ENCODE measurements at places on chromosomes 7 and 10.
A peak's percentile ranks its signal among the peaks of the same experiment; 100 is the strongest.

DNA sequence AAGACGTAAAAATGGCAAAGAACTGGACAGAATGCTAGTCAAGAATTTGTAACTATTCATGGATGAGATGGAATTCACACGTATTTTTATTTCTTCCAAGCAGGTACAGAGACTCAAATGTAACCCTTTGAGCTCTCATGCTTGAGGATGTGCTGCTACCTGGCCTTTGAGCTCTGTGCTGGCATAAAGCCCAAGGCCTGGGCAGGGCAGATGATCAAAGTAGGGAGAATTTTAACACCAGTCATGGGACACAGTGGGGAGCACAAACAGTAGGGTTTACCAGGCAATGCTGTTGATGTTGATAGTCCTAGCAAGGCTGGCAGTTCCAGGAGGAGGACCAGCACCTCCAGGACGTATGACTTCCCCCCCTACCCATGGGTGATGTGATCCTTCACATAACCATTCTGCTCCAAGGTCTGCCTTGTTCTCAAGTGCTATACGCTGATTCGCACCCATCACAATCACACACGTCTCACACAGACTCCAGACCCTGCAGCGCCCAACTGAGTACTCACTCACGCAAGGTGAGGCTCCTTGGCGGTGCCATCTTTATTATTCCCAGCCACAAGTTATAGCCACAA lies 48.6 kb upstream of the DLG5 start:
- DNase-seq = no peak

DNA sequence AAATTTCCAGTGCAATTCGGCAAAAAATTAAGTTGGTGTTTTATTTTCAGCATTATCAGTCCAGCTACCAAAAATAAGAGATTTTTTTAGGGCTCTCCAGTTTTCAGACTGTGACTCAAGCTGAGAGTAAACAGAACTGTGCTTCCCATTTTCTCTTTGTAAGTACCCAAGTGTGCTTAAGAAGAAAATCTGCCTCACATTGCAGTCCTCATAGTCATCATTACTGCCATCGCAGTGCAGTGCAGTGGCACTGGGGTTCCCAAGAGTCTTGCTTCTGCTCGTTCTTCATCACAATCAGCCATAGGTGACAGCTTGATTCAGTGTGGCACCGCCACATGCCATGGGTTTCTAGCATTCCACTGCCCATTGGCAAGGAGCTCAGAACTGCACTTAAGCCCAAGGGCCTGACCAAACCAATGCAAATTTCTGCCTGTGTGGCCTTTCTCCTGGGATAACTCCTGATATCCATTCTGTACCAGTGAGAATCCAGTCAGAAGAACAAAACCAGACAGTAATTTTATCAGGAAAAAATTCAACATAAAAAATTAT lies 25.6 kb upstream of the ERCC6 start:
- DNase-seq = no peak

GRCh38 chr7:38524786-38525185 lies 106.4 kb downstream of the AMPH start:
- DNase-seq = no peak

DNA sequence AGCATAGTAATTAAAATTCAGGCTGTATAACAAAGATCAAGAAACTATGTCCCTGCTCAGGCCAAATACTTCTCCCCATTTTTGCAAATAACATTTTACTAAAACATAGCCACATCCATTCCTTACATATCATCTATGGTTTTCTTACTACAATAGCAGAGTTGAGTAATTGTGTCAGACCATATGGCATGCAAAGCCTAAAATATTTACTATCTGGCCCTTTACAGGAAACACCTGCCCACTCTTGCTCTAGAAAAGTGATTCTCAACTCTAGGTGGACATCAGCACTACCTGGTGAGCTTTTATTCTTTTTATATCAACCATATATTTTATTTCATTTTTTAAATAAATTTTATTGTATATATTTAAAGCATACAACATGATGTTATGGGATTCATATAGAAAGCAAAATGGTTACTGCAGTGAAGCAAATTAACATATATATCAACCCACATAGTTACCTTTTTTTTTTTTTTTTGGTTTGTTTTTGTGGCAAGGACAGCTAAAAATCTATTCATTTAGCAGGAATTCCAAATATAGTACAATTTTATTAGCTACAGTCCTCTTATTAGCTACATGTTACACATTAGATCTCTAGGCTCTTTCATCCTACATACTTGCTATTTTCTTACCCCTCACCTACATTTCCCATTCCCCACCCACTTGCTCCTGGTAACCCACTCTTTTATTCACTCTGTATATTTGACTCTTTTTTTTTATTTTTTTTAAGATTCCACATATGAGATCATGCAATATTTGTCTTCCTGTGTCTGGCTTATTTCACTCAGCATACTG lies 19.6 kb downstream of the ABI1 start:
- no peak for DNase-seq

DNA sequence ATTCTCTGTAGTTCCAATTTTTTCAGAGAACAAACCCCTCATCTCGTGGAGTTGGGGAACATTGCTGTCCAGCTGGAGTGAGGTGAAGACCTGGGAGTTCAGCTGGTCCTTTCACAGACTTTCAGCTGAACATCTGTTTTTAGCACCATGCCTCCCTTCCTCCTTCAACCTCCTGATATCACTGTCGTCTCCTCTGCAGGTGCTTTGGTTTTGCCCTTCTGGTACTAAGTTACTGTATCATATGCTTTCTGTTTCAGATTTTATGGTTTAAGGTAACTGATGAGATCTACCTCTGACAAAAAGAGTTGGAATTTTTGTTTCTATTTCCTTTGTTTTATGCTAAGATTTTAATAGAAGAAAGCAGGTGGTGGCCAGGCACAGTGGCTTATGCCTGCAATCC lies 102.9 kb downstream of the ZNF438 start:
- DNase-seq = no peak

DNA sequence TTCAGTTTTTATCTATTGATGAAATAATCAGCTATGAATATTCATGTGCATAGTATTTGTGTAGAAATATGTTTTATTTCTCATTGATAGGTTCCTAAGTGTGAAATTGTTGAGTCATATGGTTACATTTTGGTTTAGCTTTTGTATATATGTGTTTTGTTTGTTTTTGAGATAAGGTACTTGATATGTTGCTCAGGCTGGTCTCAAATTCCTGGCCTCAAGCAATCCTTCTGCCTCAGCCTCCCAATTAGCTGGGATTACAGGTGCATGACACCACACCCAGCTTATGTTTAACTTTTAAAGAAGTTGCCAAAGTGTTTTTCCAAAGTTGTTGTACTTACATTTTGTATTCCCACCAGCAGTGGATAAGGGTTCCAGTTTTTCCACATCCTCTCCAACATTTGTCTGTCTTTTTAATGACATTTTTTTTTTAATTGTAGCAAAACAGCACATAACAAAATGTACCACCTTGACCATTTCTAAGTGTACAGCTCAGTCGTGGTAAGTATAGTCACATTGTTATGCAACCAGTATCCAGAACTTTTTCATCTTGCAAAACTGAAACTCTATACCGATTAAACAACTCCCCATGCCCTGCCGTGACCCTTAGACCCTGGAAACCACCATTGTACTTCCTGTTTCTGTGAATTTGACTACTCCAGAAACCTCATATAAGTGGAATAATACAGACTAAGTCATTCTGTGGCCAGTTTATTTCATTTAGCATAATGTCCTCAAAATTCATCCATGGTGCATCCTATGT lies 12.6 kb upstream of the UBE2D1 start:
- no peak for DNase-seq

- peak; percentile 50 for DNase-seq
Observed at GRCh38 chr7:143299840-143300239, 11.7 kb downstream of the CASP2 start.

- DNase-seq = no peak
Observed at GRCh38 chr7:8131694-8132605, 130.0 kb downstream of the ICA1 start.

DNA sequence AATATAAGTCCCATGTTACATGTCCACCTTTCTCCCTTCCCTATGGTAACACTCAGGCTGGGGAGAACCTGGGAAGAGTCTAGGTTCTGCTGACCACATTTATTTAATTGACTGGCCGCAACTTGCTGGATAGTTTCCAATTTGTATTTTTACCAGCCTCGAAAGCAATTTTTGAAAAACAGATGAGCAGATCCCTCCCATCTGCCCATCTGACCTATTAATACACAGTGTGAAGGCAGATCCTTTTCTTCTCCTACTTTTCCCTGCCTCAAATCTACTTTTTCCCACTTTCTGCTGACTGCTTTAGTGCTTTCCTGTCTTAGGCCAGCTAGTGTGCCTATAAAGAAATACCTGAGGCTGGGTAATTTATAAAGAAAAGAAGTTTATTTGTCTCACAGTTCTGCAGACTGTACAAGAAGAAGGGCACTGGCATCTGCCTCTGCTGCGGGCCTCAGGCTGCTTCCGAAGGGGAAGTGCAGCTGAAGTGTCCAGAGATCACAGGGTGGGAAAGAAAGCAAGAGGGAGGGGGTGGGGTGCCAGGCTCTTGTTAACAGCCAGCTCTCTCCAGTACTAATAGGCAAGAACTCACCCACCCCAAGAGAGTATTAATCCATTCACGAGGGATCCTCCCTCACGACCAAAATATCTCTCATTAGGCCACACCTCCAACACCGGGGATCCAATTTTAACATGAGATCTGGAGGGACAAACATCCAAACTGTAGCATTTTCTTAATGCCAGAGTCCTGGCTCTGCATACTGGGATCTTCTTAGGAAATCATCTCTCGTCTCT lies 336.0 kb upstream of the IGFBP3 start:
- no peak for DNase-seq

GRCh38 chr10:113735913-113736312 lies 15.6 kb upstream of the PLEKHS1 start:
- DNase-seq = no peak

GRCh38 chr10:50310560-50311174 lies 59.4 kb upstream of the ASAH2 start:
- no peak for DNase-seq

- DNase-seq = no peak
Observed at GRCh38 chr10:58723966-58724365, 211.3 kb downstream of the BICC1 start.

DNA sequence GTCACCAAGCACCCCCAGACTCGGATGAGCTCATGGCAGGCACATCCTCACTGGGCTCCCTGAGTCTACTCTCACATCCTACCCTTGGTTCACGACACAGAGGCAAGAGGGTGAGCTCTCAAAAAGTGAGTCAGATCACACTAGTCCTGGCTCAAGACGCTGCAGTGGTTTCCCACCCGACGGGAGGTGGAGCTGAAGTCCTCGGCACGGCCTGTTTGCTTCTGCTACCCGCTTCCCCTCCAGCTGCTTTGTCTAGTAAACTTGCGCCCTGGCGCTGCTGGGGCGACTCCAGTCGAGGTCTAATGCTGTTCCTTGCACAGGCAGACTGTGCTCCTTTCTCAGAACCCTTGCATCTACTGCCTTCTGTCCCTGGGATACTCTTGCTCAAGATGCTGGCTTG lies 13.5 kb upstream of the SFMBT2 start:
- DNase-seq = no peak

GRCh38 chr10:74652664-74653063 lies 173.7 kb upstream of the KAT6B start:
- DNase-seq = no peak

GRCh38 chr7:50431722-50432305 lies 18.3 kb downstream of the FIGNL1 start:
- no peak for DNase-seq

DNA sequence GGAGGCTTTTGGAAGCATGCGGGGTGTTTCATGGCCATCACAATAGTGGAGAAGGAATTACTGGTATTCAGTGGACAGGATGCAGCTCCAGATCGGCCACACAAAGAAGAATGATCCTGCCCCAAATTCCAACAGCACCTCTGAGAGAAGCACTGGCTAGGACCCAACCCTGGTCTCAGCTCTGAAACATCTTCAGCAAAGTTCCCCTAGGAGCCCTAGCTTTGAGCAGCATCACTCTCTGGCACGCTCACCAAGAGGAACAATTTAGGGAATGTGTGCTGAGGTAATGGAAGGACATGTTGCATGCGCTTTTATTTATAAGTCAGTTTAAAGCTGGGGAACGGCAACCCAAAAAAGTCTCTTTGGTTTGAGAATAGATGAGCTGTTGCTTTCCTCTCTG lies 5.5 kb upstream of the OPN1SW start:
- no peak for DNase-seq

DNA sequence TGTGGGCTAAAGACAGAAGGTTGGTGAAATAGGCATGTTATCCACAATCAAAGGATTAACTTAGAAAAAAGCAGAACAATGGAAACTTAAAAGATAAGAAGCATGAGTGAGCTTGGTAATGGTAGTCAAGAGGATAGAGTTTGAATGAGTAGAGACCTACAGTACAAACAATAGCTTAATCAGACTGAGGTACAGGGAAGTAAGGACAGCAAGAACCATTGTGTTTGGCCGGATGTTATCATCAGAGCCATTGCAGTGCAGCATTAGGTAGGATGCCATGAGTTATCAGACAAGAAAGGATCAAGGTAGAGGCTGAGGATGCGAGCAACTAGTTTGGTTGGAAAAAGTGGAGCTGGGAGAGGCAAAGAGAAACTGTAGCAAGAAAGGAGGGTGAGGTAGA lies 353.3 kb upstream of the VSTM2A start:
- DNase-seq = no peak

DNA sequence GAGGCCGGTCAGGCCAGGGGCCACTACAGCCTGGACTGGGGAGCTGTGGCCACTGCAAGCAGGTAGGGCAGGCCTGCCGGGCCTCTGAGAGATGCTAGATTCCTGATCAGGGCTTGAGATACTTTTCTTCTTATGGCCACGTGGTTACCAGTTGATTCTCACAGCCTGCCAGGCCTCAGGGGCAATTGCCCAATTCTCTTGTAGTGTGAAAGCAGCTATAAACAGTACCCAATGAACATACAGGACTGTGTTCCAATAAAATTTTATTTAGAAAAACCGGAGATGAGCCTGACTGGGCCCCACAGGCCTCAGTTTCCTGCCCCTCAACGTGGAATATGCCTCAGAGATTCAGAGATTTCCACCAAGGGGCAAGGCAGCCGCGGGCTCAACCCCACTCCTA lies 475.2 kb downstream of the TCERG1L start:
- no peak for DNase-seq

DNA sequence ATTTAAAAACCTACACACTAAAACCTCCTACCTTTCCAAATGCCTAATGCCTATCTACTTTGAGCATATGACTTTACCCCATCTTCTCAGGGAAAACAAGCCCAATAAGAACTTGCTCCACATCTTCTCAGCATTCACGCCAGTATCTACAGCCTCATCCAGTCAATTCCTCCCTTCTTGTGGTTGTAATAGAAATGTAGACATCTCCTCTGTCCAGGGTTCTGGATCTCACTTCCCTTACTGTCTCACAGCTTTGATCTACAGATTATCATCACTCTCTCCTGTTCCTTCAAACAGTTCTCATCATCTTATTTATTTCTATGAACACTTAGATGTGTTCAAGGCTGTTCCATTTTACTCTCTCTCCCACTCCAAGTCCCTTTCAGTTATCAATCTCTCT lies 70.4 kb upstream of the NOBOX start:
- no peak for DNase-seq
